ENCODE measurements at places on chromosomes 13 and 19.

DNA sequence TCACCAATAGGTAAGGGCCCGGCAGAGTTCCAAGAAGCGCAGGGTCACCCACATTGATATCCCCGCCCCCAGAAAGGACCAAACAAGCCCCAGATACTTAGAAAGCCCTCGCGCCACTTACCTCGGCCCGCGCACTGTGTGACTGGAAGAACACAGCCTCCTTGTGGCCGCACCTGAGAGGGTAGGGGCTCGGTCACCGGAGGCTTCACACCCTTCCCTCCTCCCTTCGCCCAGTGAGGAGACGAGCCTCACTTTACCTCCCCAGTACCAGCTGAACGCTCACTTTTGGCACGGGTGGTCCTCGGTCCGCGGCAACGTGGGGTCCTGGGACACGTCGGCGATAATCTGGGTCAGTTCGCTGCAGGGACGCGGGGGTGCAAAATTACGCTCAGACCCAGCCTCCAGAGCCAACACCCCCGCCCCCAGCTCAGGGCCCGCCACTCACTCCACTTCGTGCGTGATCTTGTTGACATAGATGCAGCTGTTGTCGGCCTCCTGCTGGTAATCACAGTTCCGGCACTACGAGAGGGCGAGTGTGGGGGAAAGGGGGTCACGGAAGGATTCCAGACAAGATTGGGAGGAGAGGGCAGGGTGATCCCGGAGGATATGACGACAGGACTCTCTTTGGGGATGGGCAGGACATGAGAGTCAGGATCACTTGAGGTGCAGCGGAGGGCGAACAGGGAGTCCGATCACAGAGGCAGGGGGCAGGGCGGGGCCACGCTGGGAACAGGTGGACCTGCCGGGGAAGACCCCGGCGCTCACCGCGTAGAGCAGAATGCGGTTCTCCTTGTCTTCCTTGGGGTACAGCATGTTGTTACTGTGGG is 568 bp downstream of the POLR2I start:
- DNase-seq = no peak

- peak; percentile 68 for DNase-seq
Observed at GRCh38 chr13:78997902-78998629, 339.1 kb upstream of the OBI1 start.

GRCh38 chr19:1182727-1183126 is 8.7 kb upstream of the SBNO2 start:
- DNase-seq = no peak

DNA sequence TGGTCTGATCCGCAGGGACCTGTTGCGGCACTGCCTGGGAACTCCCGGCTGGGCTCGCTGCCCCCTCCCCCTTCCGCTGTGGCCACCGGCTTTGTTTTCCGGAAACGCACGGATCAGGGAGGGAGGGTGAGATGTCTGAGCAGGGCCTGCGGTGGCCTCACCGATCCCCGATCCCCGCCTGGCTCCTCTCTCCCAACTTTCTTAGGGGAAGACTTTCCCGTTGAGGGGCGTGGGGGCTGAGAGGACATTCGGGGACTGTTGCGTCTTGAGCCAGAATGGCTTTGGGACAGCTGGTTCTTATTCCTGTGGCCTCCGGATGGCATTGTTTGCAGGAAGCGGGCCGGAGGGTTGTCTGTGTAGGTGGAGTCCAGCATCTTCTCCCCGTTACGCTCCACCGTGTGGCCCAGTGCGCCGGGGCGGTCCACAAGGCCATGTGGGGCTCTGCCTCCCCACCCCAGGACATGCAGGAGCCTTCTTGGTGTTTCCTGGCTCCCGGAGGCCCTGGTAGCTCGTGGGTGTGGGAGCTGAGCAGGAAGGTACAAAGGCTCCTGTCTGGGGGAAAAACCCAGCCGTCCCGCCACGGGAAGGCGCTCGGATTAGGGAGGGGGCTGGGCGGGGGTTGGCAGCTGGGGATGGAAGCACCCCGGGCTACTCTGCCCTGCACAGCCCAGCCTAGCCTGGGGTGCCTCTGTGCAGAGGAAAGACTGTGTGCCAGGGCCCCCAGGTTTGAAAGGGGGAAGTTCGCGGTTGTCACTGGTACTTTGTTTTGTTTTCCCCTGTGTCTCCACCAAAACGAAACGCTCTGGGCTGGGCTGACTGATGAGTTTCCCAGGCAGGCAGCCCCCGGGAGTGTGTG is 1.3 kb downstream of the CSNK1G2 start:
- DNase-seq = peak; percentile 70

- DNase-seq = peak; percentile 40
Observed at GRCh38 chr19:10701955-10702525, 801 bp downstream of the QTRT1 start.

DNA sequence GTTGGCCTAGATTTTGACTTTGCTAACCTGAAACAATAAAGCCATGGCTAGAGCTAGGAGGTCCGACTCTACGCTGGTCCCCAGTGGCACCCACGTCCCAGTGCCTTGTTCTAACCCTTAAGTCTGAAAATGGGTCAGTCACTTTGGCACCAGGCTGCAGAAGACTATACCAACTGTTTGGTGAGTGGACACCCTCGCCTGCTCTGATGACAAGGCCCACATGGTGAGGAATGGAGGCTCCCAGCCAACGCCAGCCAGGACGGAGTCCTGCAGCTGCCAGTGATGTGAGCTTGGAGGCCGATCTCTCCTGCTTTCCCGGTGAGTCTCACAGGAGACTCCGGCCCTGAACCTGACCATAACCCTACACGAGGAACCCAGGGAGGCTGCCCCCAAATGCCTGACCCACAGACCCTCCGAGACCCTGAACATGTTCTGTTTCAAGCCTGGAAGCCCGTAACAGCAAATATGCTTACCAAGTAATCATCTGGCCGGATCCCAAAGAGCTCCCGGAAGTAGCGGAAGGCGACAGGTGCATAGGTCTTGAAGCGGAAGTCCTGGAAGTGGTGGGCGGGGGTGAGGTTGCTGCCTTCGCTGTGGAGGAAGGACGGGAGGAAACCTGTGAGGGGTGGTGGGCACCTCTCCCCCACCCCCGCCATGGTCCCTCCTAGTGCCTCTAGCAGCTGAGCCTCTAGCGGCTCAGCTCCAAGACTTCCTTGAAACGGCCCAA is 34.1 kb upstream of the CACTIN start:
- no peak for DNase-seq

- no peak for DNase-seq
Observed at GRCh38 chr13:26017932-26018665, 33.7 kb downstream of the SHISA2 start.
